ENCODE measurements at places on chromosomes 6 and 20.
A peak's percentile ranks its signal among the peaks of the same experiment; 100 is the strongest.

DNA sequence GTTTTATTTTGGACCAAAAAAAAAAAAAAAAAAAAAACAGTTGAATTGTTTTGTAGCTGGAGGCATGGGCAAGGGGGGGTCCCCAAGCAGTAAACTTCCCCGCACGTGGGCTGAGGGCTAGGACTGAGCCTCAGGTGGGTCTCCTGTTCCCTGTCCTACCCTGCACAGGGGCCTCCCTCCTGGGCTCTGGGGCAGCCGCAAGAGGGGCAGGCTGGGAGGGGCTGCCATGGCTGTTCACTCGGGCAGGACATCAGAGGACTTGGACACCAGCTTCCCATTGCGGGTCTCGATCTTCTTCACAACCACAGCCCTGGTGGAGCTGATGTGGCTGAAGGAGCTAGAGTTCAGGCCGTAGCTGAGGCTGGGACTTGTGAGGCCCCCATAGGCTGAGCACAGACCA lies 21.1 kb downstream of the SGK1 start:
- DNase-seq: no peak

DNA sequence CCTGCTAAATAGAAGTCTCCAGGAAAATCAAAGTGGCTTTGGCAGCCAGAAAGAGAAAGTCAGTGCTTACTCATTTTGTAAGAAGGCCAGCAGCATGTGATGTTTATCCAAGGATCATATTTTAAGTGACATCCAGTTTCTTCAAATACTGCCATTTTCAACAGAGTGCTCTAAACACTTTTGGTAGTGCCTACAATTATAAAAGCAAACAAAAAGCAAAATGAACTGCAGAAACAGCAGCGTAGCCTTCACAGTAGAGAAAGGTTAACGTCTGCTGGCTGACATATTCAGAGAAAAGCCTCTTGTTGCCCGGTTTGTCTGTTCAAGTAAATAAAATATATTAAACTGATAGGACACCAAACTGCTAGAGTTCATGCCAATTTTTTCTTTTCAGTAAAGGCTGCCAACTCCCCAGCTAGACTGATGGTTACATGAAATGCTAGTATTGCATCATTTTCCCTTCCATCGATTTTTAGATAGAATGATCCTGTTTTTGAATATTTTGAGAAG lies 705.7 kb upstream of the SLC35B3 start:
- no peak for DNase-seq

DNA sequence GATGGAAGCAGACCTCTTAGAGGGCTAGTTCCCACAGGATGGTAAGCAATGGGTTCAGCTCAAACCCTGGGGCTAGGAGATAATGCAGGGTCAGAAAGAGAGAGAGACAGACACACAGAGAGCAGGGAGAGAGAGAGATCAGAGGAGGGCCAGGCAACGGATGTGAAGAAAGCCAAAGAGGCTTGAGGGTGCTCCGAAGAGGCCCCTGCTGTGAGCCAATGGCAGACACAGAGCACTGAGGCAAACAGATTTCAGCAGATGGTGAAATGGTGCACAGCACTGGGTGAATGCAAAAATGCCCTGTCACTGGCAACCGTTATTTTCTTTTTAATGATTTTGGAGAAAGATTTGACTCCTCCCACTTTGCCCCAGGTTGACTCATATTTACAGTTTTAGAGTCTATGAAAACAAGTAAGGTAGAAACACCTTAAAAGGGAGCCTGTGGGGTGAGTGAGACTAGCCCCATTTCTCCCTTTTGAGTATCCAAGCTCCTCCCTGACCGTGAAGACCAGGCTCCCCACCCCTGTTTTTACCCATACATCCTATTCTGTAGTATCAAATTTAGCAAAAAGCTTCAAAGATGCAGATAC lies 840 bp downstream of the DEFB132 start:
- DNase-seq: no peak

- DNase-seq: no peak
Observed at GRCh38 chr6:153130515-153131036, 506 bp downstream of the RGS17 start.

- DNase-seq: peak; percentile 32
Observed at GRCh38 chr6:131909408-131910218, 41.6 kb downstream of the CCN2 start.

DNA sequence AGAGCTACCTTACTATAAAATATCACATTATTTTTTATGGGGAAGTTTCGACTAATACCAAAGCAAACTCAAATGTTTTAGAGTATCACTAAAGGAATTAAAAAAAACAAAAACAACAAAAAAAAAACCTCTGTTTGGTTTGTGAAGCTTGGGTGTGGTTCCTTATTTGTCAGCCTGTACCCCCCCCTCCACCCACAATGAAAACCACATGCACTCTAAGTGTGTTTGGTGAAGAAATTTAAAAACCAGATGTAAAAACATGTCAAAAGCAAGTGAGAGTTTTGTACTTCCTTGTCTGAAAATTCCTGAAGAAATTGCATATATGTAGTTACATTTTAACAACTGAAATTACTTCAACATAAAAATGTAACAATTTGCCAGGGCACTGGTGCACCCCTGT lies 3.1 kb downstream of the STK38 start:
- no peak for DNase-seq

DNA sequence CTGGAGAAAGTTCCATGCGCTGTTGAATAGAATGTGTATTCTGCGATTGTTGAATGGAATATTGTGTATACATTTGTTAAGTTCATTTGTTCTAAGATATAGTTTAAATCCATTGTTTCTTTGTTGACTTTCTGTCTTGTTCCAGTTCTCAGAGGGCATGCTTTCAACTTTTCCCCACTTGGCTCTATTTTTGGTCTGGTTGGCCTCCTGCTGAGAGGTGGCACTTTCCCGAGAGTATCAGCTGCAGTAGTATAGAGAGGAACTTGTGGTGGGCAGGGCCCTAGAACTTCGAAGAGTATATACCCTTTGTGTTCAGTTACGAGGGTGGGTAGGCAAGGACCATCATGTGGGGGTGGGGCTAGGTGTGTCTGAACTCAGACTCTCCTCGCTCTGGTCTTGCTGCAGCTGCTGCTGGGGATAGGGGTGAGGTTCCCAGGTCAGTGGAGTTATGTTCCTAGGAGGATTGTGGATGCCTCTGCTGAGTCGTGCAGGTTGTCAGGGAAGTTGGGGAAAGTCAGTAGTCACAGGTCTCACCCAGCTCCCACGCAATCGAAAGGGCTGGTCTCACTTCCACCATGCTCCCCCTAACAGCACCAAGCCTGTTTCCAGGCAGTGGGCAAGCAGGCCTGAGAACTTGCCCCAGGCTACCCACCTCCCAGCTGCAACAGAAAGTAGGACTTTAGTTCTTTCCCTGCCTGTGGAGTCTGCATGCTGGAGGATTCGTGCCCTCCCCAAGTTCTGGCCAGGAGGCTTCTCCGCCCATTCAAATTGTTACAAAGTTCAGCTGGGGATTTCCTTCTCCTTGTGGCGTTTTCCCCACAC lies 118.9 kb upstream of the SSTR4 start:
- no peak for DNase-seq

- peak; percentile 84 for DNase-seq
Observed at GRCh38 chr20:58870293-58871014, 17.9 kb downstream of the GNAS start.

DNA sequence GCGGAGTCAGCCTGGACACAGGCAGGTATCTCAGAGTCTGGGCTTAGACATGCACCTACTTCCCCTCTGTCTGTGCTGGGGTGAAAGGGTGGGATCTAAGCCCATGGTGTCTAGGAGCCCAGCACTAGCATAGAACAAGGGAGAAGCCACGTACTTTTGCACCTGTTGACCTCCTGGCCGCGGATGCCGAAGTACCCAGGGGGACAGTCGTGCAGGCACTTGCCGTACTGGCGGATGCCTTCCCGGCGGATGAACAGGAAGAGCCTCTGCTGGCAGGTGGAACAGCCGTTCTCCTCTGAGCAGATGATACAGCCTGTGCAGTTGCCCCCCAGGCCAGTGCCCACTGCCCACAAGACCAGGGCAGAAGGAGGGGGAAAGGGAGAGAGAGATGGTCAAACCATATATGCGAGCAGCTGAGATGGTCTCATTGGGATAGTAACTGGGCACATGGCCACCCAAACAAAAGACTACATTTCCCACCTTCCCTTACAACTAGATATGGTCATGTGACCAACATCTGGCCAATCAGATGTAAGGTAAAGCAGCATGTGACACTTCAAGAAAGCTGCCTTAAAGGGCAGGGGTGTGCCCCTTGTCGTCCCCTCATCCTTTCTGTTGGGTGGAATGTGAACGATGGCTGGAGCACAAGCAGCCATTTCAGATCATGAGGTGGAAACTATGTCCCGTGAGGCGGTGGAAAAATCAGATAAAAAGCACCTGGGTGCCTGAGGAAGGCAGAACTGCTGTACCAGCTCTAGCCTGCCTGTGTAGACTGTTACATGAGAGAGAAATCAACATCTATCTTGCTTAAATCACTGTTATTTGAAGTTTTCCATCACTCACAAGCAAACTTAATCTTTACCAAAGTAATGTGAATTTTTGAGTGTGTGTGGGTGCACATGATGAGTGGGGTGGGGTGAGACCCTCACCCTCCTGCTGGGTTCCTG lies 34.0 kb downstream of the RSPO4 start:
- DNase-seq: peak; percentile 76

- no peak for DNase-seq
Observed at GRCh38 chr6:131651782-131652181, 14.7 kb downstream of the ENPP3 start.

GRCh38 chr6:14918200-14918907 lies 327.5 kb upstream of the JARID2 start:
- DNase-seq: no peak

DNA sequence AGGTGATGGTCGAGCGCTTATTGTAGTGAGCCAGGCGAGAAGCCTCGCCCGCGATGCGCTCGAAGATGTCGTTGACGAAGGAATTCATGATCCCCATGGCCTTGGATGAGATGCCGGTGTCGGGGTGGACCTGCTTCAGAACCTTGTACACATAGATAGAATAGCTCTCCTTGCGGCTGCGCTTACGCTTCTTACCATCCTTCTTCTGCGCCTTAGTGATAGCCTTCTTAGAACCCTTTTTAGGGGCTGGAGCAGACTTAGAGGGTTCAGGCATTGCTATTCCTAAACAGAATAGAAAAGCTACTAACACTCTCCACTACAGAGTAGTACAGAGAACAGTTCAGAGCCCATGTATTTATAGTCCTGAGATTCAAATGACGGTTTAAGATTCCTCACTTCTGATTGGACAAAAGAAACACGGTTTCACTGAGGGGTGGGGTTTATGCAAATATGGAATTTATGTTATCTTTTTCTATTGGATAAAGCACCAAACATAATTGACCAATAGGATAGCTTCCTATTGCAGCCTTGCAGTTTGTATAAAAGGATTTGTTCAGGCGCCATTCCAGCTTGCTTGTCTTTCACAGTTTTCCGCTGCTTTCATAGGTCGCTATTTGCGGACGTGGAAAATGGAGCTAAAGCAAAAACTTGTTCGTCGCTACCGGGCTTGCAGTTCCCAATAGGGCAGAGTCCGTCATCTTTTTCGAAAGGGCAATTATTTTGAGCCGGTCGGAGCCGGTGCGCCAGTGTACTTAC lies 43.7 kb upstream of the HFE start:
- DNase-seq: no peak

DNA sequence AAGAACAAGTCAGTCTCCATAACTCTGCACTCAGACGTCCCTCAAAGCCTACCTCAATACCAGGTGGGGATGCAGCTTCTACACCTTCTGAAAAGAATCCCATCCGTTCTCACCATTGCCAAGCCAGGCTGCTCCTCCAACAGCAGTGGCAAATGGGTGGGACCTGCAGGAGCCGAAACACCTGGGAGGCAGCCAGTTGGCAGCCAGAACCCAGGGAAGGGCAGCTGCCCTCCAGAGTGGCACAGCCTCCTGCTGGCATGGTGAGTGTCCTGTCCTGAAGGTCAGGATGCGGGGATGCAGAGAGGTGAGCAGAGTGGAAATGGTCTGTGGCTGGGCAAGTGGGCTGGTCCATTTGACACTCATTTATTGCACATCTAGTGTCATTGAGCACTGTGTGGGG lies 210.6 kb upstream of the CDH4 start:
- no peak for DNase-seq

DNA sequence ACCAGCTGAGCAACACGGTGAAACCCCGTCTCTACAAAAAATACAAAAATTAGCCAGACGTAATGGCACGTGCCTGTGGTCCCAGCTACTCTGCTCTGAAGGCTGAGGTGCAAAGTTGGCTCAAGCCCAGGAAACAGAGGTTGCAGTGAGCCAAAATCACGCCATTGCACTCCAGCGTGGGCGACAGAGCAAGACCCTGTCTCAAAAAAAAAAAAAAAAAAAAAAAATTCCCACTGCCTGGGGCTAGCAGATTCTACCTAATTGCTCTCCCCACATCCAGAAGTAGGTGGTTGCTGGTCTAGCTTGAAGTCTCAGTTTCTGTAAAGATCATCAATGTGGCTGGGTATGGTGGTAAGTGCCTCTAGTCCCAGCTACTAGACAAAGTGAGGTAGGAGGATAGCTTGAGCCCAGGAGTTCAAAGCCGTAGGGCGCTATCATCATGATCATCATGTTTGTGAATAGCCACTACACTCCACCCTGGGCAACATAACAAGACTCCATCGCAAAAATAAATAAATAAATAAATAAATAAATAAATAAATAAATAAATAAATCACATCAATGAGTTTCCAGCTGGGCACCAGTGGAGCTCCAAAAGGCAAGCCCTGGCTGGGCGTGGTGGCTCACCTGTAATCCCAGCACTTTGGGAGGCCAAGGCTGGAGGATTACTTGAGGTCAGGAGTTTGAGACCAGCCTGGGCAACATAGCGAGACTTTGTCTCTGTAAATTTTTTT lies 6.3 kb upstream of the AP5S1 start:
- no peak for DNase-seq

DNA sequence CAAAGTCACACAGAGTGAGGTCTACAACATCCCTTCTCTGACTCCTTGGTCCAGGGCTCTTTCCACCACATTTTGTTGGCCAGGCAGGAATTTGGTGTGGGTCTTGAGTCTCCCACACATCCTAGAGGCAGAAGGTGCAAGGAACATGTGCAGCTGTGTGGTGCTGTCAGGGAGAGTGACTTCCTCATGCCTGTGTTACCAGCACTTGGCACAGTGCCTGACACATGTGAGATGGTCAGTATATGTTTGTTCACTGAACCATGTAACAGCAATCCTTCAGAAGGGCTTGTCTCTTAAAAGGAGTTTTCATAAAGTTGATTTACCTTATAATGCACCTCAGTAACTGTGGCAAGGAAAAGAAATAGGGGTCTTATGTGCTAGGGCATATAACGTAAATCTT lies 168.5 kb downstream of the CDC5L start:
- DNase-seq: no peak

- DNase-seq: no peak
Observed at GRCh38 chr6:141484711-141485110, 648.0 kb upstream of the GJE1 start.

DNA sequence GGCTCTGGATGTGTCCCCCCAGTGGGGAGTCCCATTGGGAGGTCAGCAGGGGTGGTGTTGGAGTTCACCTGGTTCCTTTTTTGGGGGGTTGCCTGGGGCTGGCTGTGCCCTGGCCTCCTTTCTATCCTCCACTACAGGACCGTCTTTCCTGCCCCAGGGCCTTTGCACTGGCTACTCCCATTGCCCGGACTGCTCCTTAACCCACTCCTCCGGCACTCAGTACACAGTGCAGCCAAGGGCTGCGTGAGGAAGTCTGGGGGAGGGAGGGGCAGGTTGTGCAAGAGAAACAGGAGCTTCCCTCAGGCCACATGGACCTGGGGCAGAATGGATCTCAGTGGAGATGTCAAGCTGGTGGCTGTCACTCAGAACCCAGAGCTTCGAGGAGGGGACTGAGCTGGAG lies 429.3 kb upstream of the SULF2 start:
- DNase-seq: no peak
